OCI-M1 (cell line): ENCODE measurements at places on chromosomes 2 and 18.

- DNase-seq = no peak
Observed at GRCh38 chr2:205073433-205074020, 528.3 kb downstream of the PARD3B start.

- no peak for DNase-seq
Observed at GRCh38 chr2:181189951-181190350, 209.5 kb downstream of the UBE2E3 start.

- DNase-seq = no peak
Observed at GRCh38 chr2:172944022-172944793, 131.4 kb upstream of the MAP3K20 start.

DNA sequence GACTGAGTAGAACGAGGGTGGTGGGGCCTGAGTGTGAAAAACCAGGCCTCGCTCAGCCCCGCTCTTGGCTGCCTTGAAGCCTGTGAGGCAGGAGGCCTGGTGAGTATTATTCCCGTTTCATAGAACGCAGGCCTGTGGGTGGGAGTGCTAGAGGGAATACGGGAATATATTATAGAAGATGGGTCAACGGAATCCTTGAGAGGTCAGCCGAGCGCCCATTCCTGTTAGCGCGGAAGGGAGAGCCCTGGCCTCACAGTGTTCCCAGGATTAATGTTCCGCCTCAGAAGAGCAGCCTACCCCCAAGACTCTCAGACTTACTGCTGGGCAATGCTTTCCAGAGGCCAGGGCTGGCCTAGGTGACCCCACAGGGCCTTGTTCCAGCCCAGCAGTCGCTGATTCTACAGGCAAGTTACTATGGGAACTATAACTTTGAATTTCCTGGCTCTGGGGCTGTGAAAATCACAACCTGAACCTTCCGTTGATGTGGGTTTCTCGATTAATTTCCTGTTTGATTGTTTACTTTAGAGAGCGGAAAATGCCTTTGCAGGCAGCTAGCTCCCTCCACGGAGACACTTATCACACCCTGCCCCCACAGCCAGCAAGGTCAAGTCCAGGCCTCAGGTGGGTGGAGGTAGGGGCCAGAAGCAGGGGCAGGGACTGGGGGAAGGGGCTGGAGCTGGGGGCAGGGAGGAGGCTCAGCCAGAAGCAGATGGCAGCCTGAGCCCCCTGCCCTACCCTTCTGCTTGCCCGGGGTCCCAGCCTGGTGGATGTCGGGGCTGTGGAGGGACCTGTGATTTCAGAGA lies 108.3 kb downstream of the SMAD7 start:
- DNase-seq = no peak

DNA sequence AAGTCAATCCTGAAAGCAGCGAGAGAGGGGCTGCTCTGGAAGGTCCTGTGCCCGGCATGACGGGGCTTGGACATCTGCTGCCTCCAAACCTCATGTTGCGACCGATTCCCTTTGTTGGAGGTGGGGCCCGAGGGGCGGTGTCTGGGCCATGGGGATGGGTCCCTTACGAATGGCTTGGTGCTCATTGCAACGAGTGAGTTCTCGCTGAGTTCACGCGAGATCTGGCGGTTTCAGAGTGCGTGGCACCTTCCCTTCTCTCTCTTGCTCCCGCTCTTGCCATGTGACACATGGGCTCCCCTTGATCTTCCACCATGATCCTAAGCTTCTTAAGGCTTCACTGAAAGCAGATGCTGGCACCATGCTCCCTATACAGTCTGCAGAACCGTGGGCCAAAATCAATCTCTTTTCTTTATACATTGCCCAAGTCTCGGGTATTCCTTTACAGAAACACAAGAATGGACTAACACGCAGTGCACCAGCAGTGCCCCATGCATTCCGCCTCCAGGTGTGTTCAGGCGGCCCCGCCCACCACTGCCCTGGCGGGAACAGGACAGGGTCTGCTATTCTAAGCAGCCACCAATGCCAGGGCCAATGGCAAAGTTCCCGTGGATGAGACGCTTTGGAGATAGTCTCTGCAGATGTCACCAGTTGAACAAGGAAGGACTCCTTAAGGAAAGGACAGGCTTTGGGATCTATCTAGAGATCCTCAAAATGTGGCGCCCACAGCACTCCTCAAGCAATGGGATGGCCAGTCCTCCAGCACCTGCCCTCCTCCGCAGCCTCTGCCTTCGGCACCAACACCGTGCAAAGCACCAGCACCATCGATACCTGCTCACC lies 63.4 kb downstream of the ZNF516 start:
- DNase-seq = no peak

GRCh38 chr2:197107291-197108269 lies 181.1 kb upstream of the PGAP1 start:
- DNase-seq = no peak

GRCh38 chr2:12819721-12820120 lies 103.0 kb downstream of the TRIB2 start:
- peak; percentile 94 for DNase-seq

- no peak for DNase-seq
Observed at GRCh38 chr2:70901227-70902066, 34.3 kb upstream of the ATP6V1B1 start.

- DNase-seq = no peak
Observed at GRCh38 chr2:44566059-44566458, 204.3 kb downstream of the CAMKMT start.

DNA sequence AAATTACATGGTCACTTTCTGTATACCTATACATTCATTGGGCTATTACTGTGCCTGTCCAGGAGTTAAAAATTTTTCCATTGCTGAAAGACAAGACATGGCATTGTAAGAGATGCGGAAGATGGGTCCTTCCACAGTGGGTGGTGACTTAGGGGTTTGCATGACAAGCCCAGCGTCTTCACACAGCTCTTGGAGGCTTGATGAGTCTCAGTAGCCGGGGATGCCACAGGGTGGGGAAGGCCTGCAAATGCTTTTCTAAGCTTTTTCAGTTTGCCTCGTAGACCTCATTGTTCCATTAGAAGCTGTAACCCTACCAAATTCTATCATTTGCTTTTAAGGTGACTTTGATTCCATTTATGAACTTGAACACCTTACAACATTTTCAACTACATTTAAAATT lies 18.1 kb upstream of the MAPRE3 start:
- no peak for DNase-seq

- DNase-seq = peak; percentile 79
Observed at GRCh38 chr2:178397002-178397605, 53.9 kb downstream of the PRKRA start.

GRCh38 chr2:10814571-10815331 lies 2.2 kb upstream of the PDIA6 start:
- peak; percentile 5 for DNase-seq

GRCh38 chr18:24054130-24054529 lies 39.6 kb downstream of the TTC39C start:
- DNase-seq = no peak

DNA sequence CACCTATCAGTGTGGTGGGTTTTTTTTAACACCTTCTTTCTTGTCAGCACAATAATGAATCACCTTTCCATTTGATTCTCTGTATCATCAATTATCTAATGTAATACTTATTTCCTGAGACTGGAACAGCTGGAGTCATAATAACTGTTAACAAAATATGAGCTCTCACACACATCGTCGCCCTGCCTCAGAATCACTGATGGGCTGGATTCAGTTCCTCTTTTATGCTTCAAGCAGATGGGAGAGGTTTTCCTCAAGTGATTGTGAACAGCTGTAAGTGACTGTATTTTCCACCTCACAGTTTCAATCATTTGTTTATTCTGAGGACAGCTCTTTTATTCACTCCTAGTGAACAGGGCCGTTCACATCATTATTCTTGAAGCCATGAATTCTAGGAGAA lies 330.2 kb downstream of the DSC3 start:
- DNase-seq = peak; percentile 58

- DNase-seq = no peak
Observed at GRCh38 chr18:25170402-25170801, 181.6 kb downstream of the ZNF521 start.
